Left ventricle myocardium superior (tissue), 1 donor: ENCODE measurements at places on chromosomes 1 and 21. TPM values are rescaled to one million over a fixed set of nuclear protein-coding genes. Genes with fewer than 3 reads are reported as not detected.

Gene XPR1
- total RNA-seq, result 43.8 TPM

Gene CLDN17
- total RNA-seq, result not detected

Gene ZNF692
- 27.1 TPM for total RNA-seq

Gene RHOC
- total RNA-seq, result 96.0 TPM

Gene KRTAP19-1
- not detected for total RNA-seq

Gene THBS3
- total RNA-seq, result 6.3 TPM

Gene MTARC1
- 3.5 TPM for total RNA-seq

Gene GCSAML
- total RNA-seq, result not detected

Gene LCE1A
- total RNA-seq, result not detected

Gene PROX1
- total RNA-seq, result 95.0 TPM

Gene UBE2U
- 1.2 TPM for total RNA-seq

Gene ETV3L
- not detected for total RNA-seq

Gene AHCYL1
- 43.8 TPM for total RNA-seq
